Activated T-cell treated with anti-CD3 and anti-CD28 coated beads, Interleukin-2, amount 50 U/mL, for 72 hours (primary cell): ENCODE measurements at places on chromosomes 4 and X. TPM values are rescaled to one million over a fixed set of nuclear protein-coding genes. Genes with fewer than 3 reads are reported as not detected.

GRCh38 chrX:105209406-105209805 lies 11.1 kb downstream of the TEX13A start:
- no peak for DNase-seq

DNA sequence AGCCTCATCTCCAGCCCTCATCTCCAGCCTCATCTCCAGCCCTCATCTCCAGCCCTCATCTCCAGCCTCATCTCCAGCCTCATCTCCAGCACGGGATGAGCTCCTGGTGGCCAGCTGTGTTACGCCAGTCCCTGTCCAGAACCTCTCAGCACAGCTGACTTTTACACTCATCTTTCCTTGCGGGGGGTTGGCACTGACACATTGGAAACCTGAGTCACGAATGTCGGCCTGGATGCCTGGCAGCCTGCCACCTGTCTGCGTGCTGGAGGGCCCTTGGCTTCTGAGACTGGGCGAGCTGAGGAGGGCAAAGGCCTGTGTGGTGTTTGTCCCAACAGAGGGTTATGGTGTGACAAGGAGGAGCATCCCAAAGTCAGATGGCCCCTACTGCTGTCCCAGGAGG lies 66.1 kb upstream of the HGFAC start:
- no peak for DNase-seq

The KLB gene
- not detected for total RNA-seq

The GPM6B gene
- not detected for total RNA-seq

The PGRMC1 gene
- 36.3 TPM for total RNA-seq
